ENCODE measurements at places on chromosomes 6 and 20.

GRCh38 chr20:45904583-45905504 lies 7.1 kb downstream of the PLTP start:
- DNase-seq = no peak

DNA sequence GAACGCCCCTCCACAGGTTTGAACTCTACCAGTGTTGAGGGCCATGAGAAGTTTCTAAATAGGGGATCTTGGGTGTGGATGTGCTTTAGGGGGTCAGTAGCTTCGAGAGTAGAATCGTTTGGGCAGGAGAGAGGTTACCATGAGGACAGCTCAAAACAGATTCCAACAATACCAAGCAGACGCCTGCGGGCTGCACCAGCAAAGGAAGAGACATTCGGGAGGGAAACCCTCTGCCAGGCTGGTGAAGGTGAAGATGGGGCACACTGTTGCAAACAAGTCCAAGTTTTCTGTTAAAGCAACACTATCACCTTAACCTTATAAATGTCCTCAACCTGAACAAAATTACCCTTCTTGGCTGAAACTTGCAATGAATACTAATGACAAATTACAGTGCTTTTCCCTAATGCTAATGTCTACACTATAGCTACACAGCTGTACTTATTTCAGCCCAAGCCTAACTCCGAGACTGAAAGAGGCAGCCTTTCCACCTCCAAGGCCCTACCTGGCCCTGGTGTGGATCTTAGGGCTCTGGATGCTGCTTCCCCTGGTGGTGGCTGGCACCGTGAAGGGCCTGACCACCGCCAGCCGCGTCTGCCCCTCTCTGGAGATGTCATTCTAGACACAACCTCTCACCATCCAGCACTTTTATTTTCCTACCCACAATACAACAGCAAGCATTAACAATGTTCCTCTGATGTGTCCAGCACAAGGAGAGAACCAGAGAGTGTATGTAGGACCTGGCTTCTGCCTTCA lies 80.1 kb downstream of the DLL1 start:
- no peak for DNase-seq

GRCh38 chr6:53603386-53604116 lies 58.6 kb upstream of the GCLC start:
- no peak for DNase-seq

DNA sequence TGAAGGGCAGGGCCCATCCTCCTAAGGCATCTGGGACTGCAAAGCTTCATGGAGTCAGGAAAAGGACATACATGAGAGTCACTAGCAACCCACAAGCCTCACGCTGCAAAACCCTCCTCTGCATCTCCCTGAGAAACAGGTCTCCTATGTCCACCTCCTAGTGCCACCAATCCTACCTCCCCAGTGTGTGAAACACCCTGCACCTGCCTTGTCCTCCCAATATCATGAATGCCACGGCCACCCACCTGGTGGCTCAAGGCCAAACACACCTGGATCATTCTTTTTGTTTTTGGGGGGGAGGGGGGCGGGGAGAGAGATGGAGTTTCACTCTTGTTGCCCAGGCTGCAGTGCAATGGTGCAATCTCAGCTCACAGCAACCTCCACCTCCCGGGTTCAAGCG lies 90.5 kb downstream of the ZMYND8 start:
- DNase-seq = no peak

- DNase-seq = no peak
Observed at GRCh38 chr6:9606435-9607134, 808.3 kb downstream of the TFAP2A start.

All from left ventricle myocardium superior (tissue), 1 donor.